ENCODE measurements at places on chromosomes 11 and 22.

DNA sequence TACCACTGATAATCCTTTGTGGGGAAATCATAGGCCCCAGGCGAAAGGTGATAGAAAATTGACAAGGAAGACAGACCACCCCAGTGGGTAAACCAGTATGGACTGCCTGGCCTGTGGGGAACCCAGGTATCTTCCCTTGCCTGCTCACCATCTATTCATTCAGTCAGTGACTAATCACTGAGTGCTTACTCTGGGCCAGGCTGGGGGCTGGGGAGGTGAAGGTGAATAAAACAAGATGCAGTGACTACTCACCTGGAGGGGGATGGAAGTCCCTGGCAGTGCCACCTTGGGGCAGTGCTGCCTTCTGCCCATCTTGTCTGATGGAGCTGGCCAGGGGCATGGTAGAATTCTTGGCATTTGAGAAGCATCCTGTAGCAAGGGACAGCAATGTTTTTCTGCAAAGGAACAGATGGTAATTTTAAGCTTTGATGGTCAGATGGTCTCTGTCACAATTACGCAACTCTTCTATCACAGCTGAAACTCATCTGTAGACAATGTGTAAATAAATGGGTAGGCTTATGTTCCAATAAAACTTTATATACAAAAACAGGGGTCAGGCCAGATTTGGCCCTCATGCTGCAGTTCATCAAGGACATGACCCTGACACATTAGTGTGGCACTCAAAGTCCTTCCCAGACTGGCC lies 4.6 kb downstream of the ISX start:
- DNase-seq, result no peak

- no peak for DNase-seq
Measured at GRCh38 chr11:115377882-115378296, 126.3 kb downstream of the CADM1 start.

GRCh38 chr22:40363059-40363458 lies 7.3 kb upstream of the SGSM3 start:
- no peak for DNase-seq

GRCh38 chr11:120184946-120185705 lies 25.7 kb upstream of the OAF start:
- no peak for DNase-seq

GRCh38 chr22:25354456-25354855 lies 135.0 kb downstream of the CRYBB2 start:
- DNase-seq, result no peak

DNA sequence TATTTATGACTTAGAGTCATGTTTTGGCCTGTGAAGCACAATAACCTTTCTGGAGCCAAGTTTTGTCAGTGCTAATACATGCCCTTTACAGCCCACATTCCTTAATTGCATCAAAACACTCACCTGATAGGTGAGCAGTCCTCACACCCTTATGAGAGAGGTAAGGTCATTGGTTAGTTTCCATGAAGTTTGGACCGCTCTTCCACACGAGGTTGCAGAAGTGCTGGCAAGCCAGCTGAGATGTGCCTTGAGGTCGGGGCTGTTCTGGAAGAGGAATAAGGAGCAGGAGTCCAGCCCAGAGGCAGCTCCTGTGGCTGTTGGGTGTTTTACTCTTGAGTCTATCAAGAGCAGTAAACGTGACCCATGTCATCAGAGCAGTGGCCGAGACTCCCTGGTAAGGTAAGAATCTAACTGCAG lies 76.3 kb downstream of the CYB5R2 start:
- no peak for DNase-seq

- DNase-seq, result no peak
Measured at GRCh38 chr22:36926309-36926708, 12.9 kb downstream of the CSF2RB start.

DNA sequence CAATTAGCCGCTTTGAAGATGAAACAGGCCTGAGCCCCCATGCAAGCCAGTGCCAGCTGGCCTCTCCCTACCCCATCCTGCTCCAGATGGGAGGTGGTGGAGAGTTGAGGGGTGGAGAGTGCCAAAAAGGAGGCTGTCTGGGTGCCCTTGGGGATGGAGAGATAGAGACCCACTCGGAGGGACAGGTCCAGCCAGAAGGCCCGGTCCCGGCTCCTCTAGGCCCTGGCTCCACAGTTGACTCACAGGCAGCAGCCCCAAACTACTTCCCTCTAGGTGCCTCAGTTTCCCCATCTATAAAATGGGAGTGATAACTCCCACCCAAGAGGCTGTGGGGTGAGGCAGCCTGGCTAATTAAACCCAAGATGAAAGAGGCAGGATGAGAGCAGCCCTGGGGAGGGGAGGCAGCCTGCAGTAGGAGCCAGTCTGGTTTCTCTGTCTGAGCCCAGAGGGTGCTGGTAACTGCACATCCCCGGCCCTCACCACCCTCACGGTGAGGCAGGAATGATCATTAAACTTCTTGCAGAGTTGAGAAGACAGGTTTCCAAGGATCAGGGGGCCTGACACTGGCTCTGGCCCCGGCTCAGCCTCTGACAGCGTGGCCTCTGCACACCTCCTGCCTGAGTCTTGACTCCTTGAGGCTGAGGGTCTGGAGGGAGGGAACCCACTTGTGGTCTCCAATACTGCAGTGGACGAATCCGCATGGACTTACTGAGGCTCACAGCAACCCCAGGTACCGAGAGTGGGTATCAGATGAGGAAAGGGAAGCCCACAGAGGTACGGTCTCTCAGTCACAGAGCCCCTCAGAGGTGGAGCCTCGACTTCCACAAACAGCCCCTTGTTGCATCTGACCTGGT lies 1.4 kb upstream of the AP5B1 start:
- DNase-seq, result no peak

- DNase-seq, result no peak
Measured at GRCh38 chr11:117923275-117923674, 5.9 kb downstream of the TMPRSS13 start.

GRCh38 chr11:9753021-9753420 lies 89.1 kb downstream of the SWAP70 start:
- DNase-seq, result no peak

- no peak for DNase-seq
Measured at GRCh38 chr22:17477391-17477833, 85.9 kb upstream of the SLC25A18 start.

DNA sequence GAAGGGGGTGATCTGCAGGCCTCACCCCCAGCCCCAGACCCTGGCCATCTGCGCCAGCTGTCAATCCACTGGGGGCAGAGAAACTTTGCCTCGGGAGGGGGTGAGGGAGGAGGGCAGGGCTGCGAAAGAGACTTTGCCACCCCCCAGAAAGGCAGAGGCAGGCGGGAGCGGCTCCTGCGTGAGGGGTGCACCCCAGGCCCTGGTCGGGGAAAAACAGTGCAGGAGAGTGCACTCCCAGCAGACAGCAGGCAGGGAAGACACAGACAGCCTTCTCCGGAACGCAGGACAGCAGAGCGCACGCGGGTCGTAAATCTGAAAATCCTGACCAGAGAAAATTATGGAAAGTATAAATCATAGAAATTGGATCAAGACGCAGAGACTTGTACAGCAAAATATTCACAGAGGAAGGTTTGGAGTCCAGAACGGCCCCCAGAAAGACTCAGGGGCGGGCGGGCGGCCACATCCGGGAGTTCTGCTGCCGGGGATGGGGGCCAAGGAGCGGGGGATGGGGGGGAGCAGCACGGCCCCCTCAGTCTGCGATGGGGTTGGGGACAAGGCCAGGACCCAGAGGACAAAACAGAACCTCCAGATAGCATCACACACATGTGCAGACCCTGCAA lies 8.0 kb upstream of the MRPL23 start:
- no peak for DNase-seq

DNA sequence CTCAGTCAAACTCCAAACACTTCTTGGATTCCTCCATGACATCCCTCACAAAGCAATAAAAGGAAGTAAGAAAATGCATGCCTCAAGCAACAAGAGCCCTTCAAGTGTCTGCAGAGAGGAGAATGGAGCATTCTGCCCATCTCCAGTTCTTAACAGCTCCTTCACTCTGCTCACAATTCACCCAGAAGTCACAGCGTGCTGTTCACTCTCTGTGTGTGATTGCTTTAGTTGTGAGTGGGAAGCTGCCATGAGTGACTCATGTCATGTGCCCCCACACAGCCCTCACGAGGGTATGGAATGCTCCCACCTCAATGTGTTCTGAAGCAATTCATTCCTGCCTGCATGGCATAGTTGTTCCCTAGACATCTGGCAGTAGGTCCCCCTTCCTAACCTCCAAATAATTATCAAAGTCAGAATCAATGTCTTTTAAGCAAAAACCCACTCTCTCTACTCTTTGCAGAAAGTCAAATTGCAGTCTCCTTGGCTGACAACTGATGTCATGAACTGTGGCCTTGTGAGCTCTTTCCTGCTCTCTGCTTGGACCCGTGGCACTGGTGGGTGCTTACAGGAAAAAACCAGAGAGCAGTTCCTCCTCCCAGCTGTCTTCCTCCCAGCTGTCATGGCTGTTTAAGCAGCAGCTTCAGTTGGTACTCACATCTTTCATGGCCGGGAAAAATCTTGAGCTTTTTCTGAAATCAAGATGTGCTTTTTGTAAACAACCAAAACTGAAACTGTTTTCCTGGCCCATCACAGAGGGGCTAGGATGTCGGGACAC lies 112.1 kb upstream of the SPON1 start:
- DNase-seq, result no peak

DNA sequence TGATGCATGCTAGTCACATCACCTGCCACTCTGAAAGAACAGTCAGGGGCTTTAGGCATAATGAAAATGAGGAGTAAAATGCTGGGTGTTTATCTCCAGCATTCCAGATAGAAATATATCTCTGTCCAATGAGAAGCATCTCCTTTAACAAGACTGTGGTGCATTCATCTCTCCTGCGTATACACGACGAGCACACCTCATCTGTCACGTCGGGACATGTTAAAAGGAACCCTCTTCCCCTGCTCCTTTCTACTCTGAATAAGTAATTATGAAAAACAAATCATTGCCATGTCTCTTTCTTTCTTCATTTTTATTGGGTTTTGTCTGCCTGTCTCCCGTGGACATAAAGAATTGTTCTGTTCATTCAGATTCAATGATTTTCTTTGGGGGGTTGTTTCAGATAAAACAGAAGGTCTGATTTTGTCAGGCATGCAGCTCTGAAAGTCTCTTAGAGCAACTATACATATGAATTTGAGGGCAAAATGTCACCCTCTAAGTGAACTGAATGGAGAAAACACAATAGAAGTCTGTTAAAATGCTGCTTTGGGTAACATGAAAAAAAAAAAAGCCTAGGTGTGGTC lies 195.0 kb downstream of the MAML2 start:
- DNase-seq, result no peak

- no peak for DNase-seq
Measured at GRCh38 chr22:39920134-39920743, 19.4 kb downstream of the GRAP2 start.

DNA sequence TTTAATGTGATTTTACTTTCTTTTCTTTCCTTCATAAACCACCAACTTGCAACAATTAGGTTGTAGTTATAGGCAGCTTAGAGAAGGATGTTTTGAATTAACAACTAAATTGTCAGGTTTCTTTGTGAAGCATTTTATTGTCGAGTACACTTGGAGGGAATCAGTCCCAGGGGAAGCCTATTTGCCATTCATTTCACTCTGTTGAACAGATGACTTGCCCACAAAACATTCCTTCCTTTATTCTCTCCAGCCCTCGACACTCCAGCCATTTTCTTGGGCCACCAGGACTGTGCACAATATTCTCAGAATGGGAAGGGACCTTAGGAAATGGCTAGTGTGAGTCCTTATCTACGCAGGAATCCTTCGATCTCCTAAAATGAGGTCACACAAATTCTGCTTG lies 620.6 kb downstream of the SOX6 start:
- no peak for DNase-seq

GRCh38 chr22:49710746-49711145 lies 116.9 kb downstream of the BRD1 start:
- no peak for DNase-seq

DNA sequence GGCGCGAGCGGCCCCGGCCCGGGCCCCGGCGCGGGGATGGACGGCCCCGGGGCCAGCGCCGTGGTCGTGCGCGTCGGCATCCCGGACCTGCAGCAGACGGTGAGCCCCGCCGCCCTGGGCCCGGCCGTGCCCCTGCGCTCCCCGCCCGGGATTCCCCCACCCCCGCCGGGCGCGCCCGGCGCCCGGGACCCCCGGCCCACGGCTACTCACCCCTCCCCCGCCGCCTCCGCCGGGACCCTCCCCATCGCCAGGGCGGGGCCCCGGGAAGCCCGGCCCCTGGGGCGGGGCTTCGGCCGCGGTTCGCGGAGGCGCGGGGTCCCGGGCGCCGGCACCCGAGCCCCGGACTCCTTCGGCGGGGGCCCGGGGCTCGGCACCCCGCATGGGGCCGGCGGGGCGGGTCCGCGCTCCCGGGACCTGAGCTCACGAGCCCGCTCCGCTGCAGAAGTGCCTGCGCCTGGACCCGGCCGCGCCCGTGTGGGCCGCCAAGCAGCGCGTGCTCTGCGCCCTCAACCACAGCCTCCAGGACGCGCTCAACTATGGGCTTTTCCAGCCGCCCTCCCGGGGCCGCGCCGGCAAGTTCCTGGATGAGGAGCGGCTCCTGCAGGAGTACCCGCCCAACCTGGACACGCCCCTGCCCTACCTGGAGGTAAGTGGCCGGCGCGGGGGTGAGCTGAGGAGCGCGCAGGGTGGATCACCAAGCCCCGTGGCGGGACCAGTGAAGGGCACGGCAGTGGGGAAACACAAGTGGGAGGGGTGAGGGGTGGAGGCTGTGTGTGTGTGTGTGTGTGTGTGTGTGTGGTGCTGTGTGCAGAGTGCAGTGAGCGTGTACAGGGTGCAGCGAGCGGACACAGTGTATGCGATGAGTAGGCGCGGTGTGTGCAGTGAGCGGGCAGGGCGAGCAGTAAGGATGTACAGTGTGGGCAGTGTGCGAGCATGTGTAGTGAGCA lies 2.3 kb downstream of the SHANK3 start:
- no peak for DNase-seq

DNA sequence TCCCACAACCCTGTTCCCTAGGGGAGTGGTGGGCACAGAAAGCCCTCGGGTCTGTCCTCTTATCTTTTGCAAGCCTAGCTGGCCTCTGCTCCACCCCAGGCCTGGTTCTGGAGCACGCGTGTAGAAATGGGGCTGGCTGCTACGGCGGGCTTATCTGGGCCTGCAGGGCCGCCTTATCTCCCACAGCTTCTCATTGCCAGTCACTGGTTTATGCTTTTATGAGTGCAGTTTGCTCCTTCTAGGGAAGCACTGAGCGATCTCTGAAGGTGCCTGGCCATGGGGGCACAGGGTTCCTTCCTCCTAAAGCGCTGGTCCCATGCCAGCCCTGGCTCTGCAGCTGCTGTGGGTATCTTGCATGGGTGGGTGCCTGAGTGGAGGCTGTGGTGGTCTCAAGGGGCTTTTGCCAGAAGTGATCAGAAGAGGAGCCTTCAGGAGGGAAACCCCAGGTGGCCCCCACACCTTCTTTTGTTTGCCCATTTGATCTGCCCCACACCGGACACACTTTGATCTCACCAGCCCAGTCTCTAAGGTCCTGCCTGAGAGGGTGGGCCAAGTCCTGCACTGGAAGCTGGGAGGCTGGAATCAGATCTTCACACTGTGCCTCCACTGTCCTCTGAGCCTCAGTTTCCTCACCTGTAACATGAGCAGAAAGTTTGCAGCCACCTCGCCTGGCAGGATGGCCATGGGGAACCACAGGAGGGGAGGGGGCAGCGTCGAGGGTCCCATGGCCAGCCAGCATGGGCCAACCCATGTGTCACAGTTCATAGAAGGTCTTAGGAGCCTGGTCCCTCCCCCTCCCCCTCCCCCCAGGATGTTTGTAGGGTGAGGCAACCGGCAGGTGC lies 86.6 kb upstream of the FGF3 start:
- no peak for DNase-seq

GRCh38 chr22:36197514-36198146 lies 4.0 kb downstream of the APOL4 start:
- DNase-seq, result no peak

GRCh38 chr22:29733362-29734201 lies 13.8 kb downstream of the CABP7 start:
- DNase-seq, result no peak
